ENCODE measurements at places on chromosomes 16 and 17.

- no peak for DNase-seq
These were observed 130.0 kb upstream of the HS3ST2 start for GRCh38 chr16:22683730-22684573.

DNA sequence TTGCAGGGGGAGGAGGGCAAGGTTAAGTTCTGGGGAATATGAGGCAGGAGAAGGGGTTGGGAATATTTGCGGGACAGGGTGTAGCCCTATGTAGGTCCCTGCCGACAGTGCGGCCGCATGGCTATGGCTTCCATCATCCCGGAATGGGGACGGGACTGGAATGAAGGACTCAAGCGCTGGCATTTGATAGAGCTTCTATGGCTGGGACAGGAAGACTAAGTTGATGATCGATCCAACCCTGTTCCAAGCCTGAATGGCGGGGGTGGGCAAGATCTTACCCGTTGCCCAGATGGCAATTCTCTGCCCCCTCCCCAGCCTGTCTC is 47.1 kb downstream of the SRCIN1 start:
- DNase-seq: no peak

- DNase-seq: no peak
These were observed 22.6 kb upstream of the SPATA32 start for GRCh38 chr17:45284176-45285140.

- no peak for DNase-seq
These were observed 21.3 kb downstream of the SULT1A2 start for GRCh38 chr16:28575446-28576109.

GRCh38 chr16:85061566-85061965 is 34.0 kb downstream of the KIAA0513 start:
- no peak for DNase-seq

GRCh38 chr17:55496094-55496881 is 15.0 kb downstream of the SMIM36 start:
- DNase-seq: no peak

- DNase-seq: no peak
These were observed 19.0 kb downstream of the FOXL1 start for GRCh38 chr16:86597126-86597879.
